NCI-H748 treated with DMSO at 0.1 percent for 48 hours (cell line): ENCODE measurements at places on chromosomes 7 and 10.

GRCh38 chr7:6529643-6530042, 21.6 kb downstream of the GRID2IP start:
- no peak for DNase-seq

GRCh38 chr7:66845379-66846095, 75.5 kb upstream of the TMEM248 start:
- DNase-seq: no peak

DNA sequence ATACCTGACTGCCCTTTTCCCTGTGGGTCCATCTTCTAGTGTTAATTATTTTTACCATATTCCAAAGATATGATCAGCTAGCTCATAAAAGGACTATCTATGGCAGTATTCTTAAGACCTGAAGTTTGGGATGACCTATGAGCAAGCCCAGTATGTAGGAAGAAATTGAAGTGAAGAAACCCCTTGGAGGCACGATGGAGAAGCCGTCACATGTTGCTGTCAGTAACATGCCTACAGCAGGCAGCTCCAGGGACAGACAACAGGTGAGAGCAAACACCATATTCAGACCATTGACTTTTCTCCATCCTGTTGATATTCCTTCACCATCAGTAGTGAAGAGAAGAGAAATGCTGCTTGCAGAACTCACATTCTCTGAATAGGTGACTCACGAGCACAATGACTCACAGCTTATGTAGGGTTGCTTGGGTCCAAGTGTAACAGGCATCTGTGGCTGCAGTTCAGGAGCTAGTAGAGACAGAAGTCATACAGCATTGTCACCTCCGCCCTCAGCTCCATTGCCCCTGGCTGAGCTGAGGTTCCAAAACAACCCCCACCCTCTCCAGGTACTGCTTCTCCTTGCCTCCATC, 8.4 kb upstream of the LYZL2 start:
- DNase-seq: no peak

DNA sequence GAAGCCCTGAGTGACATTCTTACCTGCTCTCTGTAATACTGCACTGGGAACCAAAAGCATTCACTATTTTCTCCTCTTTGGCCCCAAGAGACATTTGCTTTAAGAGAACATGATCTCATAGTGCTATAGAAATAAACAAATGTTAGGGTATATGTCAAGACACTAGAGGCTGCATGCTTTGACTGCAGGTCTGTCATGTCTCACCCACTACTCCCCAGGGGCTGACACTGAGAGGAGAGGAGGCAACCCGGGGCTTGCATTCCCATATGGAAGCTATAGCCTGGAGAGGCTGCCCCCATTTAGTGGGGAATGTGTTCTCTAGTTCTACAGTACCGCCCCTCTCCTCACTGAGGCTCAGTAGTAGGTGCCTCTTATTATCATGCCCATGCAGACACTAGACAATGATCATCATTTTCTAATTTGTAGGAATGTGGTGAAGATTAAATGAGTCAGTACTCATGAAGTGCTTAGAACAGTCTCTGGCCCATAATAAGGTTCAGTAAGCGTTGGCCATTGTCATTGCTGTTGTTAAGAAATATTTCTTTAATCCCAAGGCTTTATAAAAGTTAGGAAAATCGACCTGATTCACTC, 4.9 kb upstream of the SLF2 start:
- no peak for DNase-seq

DNA sequence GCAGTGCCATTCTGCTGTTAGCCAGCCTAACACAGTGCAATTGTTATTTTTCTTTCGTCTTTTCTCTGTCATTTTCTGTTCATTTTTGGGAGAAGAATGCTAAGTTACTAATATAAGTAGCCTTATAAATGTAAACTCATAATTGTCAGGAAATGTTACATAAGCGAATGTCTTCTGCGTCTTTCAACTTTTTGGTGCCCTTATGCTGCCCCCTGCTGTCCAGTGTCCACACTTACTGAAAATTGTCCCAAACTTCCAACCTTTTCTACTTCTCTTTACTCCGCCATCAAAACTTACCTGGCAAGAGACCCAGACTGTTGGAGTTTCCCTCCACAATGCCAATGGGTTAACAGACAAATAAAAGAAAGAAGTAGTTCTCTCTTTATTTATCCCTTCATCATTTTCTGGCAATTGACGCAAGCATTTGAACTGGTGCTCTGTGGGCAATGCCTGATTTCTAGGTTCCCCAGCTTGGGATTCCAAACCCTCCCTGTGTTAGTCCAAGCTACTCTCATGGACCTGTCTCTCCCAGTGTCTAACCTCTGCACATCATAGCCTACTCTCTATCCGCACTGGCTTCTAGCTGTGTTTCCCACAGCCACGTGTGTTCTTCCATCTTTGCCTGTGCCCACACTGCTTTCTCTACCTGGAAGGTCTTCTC, 21.0 kb upstream of the EPC1 start:
- no peak for DNase-seq

DNA sequence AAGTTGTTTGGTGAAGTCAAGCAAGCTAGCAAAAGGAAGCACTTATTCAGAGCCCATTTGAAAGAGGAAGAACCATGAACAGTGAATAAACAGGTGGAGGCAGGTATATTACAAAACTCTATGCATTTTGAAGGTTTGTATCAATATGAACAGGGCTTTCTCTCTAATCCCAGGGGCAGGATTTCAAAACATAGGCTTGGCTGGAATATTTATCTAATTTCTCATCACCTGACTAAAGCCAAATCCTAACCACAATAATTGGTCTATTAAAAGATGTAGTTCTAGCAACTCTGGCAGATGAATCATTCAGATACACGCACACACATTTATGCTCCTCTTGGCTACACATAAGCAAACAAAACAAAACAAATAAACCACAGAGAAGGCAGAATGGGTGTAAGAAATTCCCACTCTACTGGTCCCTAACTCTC, 554.4 kb downstream of the INHBA start:
- DNase-seq: no peak

DNA sequence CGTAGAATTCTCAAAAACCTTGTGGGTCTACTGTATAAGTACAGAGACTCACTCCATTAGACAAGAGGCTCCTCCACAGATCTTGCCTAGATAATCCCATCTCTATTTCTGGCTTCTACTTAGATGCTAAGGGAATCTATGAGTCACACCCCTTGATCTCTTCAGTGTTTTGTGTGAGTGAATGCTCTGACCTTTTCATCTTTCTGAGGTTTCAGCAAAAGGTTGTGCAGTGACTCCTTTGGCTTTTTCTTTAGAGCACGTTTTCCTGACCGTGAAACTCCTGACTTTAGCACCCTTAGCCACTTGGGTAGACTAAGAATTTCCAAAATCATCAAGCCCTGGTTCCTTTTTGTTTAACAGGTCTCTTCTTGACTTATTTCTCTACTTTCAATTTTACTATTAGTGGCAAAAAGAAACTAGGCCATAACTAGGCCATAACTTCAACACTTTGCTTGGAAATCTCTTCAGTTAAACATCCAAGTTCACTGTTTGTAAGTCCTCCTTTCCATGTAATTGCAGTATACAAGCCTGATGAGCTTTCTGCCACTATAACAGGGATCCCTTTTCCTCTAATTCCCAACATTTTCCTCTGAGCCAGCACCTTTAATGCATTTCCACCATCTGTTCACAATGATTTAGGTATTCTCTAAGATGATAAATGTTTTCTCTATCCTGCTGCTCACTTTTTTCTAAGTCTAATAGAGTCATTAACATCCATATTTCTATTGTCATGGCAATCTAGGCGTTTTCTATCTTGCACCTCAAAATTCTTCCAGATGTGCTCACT, 19.4 kb downstream of the COPG2 start:
- DNase-seq: no peak

DNA sequence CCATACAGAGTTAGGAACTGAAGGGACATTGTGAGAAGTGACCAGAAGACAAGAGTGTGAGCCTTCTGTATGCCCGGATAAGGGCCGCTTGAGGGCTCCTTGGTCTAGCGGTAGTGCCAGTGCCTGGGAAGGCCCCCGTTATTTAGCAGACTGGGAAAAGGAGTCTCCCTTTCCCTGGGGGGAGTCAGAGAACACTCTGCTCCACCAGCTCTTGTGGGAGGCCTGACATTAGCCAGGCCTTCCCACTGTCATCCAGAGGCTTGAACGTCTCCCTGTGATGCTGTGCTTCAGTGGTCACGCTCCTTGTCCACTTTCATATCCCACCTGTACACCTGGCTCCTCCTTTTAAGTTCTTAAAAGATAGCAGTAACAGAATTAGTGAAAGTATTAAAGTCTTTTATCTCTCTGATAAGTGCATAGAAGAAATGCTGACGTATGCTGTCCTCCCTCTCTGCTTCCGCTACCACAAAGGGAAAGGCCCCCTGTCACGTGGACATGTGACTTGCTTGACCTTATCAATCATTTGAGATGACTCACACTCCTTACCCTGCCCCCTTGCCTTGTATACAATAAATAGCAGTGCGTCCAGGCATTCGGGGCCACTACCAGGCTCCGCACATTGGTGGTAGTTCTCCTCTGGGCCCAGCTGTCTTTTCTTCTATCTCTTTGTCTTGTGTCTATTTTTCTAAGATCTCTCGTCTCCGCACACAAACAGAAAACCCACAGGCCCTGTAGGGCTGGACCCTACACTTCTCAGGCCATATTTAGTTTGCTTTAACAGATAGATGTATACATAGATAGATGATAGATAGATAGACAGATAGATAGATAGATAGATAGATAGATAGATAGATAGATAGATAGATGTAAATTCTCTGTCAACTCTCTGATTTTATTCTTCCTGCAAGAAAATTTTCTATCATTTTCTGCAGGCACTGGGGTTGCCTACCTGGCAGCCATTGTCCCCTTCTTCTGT, 131.5 kb upstream of the JCAD start:
- no peak for DNase-seq

DNA sequence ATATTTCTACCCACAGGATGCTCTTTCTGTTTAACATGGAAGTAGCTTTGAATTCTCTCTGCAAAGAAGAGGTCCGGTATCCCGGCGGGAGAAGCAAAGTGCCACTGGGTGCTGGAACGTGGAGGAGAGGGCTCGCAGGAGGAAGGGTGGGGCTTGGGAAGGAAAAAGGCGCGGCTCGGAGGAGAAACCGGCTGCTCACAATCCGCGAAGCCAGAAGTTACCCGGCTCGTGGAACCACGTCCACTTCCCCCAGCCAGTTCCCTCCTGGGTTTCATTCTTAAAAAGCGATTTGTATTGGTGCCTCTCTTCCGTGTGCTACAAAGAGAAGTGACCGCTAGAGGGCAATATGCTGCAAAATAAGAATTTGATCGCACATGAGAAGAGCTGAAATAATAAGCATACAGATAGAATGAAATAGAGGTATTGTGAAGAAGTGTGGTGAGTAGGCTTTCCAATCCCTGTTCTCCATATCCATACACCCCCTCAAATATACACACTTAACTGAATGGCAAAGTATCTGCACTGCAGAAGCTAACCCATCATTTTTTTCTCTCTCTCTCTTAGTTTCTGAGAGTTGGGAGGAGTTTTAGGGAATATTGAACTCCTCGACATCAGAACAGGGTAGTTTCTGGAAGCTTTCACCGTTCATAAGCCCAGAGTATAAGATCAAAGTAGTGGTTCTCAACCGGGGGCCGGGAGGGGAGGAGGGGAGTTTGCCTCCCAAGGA, 31.1 kb downstream of the TRIL start:
- peak; percentile 96 for DNase-seq

- no peak for DNase-seq
Measured at GRCh38 chr10:110523736-110524135, 26.0 kb downstream of the DUSP5 start.

DNA sequence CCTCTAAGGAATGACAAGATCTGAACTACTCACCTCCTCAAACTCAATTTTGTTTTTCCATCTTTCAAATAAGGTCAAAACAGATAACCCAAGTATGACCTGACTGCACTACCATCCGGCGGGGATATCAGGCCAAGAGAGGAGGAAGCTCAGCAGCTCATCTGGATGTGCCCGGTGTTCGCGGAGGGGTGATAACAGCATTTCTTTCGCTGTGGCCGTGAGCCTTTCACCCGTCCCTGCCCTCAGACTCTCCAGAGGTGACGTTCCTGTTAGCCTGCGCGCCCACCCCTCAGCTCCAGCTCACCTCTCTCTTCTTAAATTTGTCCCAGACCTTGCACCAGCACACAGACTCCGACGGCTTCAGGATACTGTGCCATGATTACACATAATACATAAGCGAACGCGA, 526 bp downstream of the ZNF248 start:
- peak; percentile 47 for DNase-seq

DNA sequence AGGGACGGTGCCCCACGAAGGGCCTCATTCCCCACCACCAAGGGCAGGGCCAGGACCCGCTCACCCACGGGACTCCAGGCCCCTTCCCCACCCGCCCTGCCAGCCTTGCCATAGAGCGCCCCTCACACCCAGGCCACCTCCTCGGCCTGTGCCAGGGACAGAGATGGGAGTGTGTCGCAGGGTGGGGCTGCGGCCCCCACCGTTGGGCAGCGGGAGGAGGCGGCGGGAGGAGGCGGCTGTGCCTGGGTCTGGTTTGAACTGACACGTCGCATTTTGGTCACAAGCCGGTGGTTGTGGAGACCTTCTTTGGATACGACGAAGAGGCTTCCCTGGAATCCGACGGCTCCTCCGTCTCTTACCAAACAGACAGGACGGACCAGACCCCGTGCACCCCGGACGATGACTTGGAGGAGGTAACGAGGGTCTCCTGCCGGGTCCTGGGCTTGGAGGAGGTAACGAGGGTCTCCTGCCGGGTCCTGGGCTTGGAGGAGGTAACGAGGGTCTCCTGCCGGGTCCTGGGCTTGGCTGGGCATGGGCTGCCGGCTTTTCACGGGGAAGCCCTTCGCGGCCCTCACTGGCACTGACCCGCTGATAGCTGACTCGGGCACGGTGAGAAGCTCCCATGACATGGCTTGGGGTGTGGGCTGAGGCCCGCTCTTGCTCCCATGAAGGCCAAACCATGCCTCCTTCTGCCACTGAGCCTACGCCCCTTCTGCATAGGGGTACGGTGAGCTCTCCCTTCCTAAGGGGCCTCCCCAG, 46.4 kb upstream of the DPYSL4 start:
- DNase-seq: no peak

DNA sequence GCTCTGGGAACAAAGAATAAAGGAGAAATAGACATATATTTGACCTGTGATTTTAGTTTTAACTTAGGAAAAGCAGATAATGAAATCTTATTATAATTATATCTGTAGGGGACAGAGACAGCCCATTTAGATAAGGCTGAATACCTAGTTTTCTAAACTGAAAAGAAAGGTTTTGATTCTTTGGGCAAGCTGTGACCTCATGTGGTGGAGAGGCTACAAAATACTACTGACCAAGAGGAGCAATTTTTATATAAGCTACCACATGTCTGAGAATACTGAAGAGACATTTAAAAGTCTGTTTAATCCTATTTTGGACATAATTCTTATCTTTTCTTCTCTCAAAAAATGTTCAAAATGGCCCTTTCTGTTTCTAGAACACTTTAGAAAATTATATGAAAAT, 271.0 kb downstream of the MTERF1 start:
- no peak for DNase-seq

- DNase-seq: no peak
Measured at GRCh38 chr7:134060874-134061273, 66.3 kb upstream of the LRGUK start.

DNA sequence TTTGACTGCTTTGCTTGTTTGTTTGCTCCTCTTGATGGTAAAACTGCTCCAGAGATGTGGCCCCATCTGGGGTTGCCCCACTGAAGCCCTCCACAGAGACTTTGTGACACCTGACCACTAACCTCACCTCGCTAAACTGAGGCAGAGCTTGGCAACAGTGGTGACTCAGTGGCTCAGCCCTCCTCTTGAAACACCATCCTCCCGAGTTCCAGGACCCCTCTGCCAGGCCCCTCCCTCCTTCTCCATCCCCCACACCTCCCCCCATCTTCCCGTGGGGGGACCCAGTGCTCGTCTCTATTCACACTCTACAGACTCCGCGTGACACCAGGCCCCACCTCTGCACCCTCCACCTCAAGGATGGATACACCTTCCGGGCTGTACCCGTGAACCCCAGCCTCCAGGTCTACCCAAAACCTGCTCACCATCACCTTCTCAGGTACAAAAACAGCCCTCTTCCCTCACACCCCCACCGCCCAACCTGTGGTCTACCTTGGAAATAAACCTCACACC, 19.0 kb upstream of the RET start:
- DNase-seq: no peak
